ENCODE measurements at places on chromosomes 1 and 21. TPM values are rescaled to one million over a fixed set of nuclear protein-coding genes. Genes with fewer than 3 reads are reported as not detected.
A peak's percentile ranks its signal among the peaks of the same experiment; 100 is the strongest.

Gene C2CD4D
- not detected for total RNA-seq

Gene KRTAP11-1
- total RNA-seq: 25.4 TPM

Gene MYBPHL
- not detected for total RNA-seq

Gene S100A12
- 63.8 TPM for total RNA-seq

Gene C1orf50
- total RNA-seq: 5.2 TPM

Gene CD53
- total RNA-seq: 18.4 TPM

Gene EPHA10
- total RNA-seq: 0.49 TPM

Gene FNBP1L
- 49.0 TPM for total RNA-seq

Gene CD1B
- not detected for total RNA-seq

DNA sequence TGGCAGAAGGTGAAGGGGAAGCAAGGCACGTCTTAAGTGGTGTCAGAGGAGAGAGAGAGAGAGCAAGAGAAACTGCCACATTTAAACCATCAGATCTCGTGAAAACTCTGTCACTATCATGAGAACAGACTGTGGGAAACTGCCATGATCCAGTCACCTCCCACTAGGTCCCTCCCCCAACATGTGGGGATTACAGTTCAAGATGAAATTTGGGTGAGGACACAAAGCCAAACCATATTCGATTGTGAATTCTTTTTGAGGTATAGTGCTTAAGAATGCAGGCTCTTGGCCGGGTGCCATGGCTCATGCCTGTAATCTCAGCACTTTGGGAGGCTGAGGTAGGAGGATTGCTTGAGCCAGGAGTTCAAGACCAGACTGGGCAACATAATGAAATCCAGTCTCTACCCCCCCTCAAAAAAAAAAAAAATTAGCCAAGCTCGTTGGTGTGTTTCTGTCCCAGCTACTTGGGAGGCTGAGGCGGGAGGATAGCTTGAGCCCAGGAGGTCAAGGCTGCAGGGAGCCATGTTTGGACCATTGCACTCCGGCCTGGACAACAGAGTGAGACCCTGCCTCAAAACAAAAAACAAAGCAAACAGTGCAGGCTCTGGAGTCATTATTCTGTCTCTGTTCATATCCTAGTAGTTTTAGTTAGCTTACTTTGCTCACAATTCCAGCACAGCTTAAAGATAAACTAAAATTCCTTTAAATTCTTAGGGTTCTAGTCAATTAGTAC is 6.0 kb downstream of the ZCCHC17 start:
- DNase-seq: no peak

- no peak for DNase-seq
These were observed at the start of gene LRRC38 for GRCh38 chr1:13513895-13514546. Gene LRRC38 (minus strand): TSS chr1:13514003. CDS start chr1:13513593, 410 bp downstream.

GRCh38 chr1:28933277-28933676 is 18.9 kb downstream of the EPB41 start:
- no peak for DNase-seq

GRCh38 chr1:16110884-16111283 is 37.4 kb upstream of the FAM131C start:
- no peak for DNase-seq

DNA sequence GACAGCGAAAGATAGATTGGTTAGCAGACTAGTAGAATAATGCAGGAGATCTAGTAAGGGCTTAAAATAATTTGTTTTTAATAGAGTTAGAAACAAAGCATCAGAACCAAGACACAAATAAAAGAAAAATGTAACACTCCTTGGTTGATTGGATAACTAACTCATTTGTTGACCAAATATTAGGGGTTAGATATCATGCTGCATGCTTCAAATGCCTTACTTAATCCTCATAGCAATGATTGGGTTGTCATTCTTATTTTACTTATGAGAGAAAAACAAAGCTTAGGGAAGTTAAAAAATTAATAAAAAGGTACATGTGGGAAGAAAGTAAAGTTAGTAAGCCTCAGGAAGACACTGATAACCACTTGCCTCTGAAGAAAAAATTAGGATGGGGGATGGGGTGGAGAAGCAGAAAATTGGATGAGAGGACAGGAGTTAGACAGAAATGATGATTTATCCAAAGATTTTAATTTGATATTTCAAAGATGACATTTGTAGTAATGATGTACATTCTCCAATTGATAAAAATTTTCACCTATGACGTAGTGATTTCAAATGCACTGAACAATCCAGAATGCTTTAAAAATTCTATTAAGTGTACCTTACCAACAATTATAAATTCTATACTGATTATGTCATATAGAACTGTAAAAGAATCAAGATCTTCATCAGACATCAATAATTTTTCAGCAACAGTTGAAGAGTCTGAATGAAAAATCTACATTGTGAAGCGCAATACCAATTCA is 374.7 kb downstream of the COL11A1 start:
- DNase-seq: no peak

- no peak for DNase-seq
These were observed 38.6 kb downstream of the LHX4 start for GRCh38 chr1:180268556-180269075.

GRCh38 chr1:45329445-45329844 is 2.8 kb downstream of the HPDL start:
- DNase-seq: no peak

DNA sequence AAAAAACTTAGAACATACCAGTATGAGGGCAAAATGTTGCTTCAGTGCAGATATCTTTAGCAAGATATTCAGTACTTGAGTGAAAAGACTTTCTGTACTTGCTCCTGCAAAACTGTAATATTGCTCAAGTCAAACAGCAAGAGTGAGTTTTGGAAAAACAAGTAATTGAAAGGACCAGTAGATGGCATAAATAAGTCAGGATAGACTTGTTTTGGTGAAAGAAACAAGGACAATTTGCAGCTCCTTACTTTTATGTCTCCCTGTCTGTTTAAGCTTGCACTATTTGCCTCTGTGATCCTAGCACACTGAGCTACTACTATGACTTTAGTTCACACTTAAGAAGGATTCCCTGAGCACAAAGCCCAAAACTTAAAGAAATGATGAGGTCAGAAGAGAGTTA is 39.1 kb downstream of the IFI44 start:
- DNase-seq: peak; percentile 18

DNA sequence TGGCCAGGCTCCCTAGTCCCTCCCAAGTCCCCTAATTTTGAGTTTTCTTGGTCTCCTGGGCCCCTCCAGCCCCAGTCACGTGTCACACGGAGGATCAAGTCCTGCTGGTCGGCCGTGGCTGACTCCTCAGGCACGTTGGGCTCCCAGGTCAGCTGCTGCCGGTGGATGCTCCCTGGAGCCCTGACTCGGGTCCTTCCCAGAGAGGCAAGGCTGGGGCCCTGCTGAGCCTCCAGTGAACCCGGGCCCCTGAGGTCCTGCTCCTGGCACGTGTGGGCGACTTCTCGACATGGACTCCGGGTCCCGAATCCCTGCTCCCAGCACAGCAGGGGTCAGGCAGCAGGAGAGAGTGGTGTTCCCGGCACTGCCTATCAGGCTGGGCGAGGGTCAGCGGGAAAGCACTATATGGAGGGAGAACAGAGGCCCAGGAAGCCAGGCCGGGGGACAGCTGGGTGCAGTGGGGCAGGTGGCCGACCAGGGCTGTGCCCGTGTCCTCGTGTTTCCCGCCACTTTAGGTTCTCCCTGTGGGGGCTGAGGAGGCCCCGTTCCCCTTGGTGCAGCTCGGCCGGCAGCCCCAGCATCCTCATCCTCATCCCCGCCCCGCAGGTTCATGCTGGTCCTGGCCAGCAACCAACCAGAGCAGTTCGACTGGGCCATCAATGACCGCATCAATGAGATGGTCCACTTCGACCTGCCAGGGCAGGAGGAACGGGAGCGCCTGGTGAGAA is 13.2 kb downstream of the TMEM240 start:
- no peak for DNase-seq

- no peak for DNase-seq
These were observed 85.7 kb upstream of the NGF start for GRCh38 chr1:115423776-115424175.

- DNase-seq: no peak
These were observed 155.7 kb upstream of the CAMK1G start for GRCh38 chr1:209427811-209428210.

DNA sequence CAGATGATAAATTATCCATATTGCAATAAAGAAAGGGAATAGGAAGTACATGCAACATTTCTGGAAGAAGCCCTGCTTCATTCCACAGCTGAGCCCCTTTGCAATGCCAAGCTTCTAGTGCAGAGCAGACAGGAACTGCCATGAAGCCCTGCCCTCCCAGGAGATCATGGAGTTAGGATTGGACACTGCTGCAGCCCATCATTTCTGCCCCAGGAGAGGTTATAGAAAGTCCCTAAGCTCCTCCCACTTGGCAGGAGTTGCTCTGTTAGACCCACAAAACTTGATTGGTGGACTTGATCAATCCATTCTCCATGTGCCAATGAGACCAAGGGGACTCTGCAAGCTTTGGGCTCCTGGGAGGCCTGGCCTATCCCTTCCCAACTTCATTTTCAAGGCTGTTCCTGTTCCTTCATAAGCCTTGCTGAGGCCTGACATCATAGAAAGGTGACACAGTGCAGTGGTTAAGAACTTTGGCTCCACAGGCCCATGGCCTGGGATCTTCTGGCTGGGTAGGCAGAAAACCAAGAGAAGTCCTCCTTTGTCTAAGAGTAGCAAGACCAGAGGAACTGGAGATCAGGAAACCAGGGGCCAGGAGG is 1.3 kb upstream of the LAPTM5 start:
- no peak for DNase-seq

DNA sequence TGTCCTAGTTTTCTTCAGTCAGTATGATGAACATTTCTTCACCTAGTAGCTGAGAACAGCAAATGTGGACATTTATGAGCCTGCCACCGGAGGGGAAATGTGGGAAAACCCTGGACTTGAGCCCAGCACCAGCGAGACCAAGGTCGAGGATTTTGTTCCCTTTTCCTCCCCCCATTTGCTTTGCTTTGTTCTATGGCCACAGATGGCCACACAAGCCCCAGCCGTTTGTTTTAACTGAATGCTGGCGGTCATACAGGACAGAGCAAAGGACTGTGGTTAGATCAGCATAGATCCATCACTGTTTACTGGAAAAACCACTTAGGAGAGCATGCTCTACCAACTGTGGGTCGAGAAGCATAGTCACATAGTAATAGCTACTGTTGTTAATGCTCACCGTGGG is 20.9 kb downstream of the SH2D2A start:
- DNase-seq: no peak

DNA sequence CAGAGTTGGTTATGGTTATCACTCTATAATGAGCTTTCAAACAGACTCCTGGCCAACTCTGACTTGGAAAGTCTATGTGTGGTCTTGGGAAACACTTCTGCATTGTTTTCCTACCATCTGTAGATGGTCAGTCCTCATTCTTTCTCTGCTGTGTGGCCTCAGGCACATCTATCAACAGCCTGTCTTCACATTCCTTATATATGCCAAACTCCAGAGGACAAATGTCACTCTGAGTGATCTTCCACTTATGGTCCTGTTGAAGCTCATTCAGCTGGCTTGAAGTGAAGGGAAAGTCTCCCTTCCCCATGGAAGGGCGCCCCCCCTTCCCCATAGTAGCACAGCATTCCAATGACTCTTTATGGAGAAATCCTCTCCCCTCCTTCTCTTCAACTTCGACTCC is 58.7 kb downstream of the VANGL2 start:
- DNase-seq: no peak

- no peak for DNase-seq
These were observed 25.6 kb downstream of the PADI3 start for GRCh38 chr1:17274186-17275170.

DNA sequence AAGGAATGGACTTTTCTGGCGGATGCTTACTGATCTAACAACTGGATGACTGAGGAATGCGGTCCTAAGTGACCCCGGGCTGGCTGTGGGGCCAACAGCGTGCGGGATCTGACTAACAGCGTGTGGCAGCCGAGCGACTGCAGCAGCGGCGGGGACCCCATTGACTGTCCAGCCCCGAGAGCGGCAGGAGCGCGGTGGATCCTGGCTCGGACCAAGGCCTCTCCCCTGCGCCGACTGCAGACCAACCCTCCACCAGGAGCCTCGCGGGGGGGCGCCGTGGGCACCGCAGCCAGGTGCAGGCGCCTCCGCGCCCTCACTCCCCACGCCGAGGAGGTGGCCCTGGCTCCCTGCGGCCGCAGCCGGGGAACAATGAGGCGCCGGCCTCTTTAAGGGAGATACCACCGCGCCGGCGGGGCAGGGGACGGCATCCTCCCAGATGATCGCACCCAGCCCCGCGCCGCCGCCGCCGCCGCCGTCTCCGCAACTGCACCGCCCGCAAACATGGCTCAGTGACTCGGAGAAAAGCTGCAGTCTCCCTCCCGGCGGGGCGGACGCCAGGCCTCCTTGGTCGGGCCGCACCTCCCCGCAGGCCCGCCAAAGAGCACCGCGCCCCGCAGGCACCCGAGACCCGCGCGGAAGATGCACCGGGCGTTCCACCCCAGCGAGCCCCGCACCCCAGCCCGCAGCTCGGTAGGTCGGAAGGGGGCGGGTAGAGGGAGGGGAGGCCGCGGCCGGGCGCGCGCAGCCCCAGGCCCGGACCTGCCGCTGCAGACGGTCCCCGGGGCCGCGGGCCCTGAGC is 694 bp upstream of the PDIK1L start:
- peak; percentile 49 for DNase-seq

DNA sequence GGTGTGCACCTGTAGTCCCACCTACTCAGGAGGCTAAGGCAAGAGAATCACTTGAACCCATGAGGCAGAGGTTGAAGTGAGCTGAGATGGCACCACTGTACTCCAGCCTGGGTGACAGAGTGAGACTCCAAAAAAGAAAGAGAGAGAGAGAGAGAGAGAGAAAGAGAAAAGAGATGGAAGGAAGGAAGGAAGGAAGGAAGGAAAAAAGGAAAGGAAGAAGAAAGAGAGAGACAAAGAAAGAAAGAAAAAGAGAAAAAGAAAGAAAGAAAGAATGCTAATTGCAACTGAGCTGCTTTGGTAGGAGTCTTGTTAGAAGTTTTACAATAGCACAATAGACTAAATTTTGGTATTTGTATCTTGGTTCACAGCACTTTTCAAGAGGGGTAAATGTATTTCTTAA is 25.7 kb downstream of the TESK2 start:
- no peak for DNase-seq

DNA sequence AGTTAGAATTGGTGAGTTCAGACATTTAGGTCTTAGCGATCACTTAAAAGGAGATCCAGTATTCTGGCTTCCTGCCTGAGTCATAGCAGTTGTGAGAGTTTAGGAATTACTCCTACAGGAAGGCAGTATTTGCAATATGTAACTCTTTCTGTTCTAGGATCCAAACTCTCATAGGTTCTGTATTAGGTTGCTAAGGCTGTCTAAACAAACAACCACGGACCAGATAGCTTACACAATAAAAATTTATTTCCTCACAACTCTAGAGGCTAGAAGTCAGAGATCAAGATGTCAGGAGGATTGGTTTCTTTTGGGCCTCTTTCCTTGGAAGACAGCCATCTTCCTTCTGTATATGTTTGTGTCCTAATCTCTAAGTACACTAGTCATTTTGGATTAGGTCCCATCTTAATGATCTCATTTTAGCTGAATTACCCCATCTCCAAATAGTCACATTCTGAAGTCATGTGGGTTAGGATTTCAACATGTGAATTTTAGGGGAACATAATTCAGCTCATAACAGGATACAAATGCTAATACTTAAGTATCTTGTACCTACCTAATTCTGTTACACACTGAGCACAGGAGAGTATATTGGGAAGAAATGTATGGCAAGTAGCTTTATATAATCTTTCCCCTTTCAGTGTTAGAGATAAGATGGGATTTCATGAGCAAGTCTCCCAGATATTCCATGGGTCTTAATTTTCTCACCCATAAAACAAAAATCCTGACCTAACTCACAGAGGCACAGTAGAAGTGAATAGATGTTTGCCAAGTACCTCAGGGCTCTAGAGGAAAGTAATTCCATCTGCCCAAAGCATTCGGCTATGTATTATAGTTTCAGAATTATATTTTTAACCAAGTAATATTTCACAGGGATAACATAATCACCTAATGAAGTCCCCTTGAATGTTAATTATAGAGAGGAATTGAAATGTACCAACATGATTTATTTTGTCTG is 144.4 kb downstream of the PTBP2 start:
- peak; percentile 99 for DNase-seq

GRCh38 chr1:233668725-233669294 is 54.9 kb downstream of the KCNK1 start:
- no peak for DNase-seq
